ENCODE measurements at places on chromosomes 5 and 9.

DNA sequence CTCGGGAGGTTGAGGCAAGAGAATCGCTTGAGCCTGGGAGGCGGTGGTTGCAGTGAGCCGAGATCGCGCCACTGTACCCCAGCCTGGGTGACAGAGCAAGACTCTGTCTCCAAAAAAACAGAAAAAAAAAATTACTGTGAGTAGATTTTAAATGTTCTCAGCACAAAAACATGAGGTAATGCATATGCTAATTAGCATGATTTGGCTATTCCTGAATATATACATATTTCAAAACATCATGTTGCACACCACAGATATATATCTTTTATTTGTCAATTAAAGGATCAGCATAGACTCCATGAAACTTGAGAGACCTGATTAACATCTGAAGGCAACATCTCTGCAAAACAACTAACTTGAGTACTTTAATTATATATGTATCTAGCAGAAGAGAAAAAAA is 103.3 kb downstream of the THBS4 start:
- DNase-seq = no peak

GRCh38 chr5:86118542-86118941 is 499.2 kb upstream of the COX7C start:
- DNase-seq = no peak

DNA sequence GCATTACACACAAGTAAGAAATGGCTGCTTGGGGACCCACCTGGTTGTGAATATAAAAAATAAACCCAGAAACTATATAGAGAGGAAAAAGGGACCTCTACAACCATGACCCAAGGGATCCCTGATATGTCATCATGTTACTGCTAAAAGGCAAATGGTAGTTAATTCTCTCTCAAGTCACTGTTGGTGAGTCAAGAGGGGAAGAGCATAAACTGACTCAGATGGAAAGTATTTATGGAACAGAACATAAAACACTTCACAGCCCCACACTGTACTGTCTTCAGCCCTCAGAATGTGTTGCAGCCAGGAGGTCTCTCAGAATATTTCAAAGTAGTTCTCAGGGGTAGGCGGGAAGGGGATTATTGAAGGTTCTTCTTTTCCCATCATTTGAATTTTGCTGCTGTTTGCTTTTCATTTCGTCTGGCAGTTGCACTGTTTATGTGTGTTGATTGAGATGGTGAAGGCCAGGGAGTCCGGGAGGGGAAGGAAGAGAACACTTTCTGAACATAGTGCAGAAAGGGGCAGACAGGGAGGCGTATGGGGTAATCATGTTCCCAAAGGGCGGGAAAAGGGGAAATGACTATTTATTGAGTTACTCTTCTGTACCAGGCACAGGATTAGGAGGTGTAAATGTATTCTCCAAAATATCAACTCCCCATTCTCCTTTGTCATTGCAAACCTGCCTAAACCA is 85.5 kb downstream of the TEK start:
- DNase-seq = no peak

DNA sequence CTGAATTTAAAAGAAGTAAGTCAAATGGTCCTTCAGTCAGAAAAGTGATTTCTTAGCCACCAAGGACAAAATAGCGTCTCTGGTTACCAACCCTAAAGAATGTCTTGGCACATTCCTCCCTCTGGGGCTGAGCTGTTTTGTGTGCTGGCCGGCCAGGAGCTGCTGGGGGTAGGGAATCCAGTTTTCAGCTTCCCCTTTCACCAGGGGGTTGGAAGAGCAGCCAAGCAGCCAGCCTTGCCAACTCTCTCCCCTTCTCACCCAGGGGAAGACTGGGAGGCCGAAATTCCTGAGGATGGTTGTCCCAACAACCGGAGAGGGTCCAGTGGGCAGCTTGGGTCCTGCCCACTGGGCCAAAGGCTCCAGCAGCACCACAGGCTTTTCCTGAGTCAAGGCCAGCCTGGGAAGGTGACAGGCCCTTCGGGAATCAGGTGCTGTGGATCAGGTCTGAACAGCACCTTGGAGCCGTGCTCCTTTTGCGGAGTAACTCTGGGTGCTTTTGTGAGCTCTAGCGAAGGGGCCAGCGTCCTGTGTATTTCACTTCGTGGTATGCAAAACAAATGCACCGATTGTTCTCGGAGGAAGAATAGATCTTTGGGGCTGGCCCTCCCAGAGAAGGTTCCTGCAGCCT is 4.2 kb downstream of the WWC1 start:
- no peak for DNase-seq

GRCh38 chr9:25678147-25678666 is at the start of gene TUSC1:
Gene TUSC1, minus strand, starts transcription at chr9:25678444. Its CDS starts 132 bp downstream, at chr9:25678312.
- peak; percentile 31 for DNase-seq

- peak; percentile 17 for DNase-seq
These were observed 367.6 kb downstream of the ENC1 start for GRCh38 chr5:74272831-74273451.

- DNase-seq = no peak
These were observed 117.4 kb upstream of the GRIA1 start for GRCh38 chr5:153373130-153373498.

- peak; percentile 79 for DNase-seq
These were observed 370.4 kb downstream of the GLIS3 start for GRCh38 chr9:3929345-3930047.

DNA sequence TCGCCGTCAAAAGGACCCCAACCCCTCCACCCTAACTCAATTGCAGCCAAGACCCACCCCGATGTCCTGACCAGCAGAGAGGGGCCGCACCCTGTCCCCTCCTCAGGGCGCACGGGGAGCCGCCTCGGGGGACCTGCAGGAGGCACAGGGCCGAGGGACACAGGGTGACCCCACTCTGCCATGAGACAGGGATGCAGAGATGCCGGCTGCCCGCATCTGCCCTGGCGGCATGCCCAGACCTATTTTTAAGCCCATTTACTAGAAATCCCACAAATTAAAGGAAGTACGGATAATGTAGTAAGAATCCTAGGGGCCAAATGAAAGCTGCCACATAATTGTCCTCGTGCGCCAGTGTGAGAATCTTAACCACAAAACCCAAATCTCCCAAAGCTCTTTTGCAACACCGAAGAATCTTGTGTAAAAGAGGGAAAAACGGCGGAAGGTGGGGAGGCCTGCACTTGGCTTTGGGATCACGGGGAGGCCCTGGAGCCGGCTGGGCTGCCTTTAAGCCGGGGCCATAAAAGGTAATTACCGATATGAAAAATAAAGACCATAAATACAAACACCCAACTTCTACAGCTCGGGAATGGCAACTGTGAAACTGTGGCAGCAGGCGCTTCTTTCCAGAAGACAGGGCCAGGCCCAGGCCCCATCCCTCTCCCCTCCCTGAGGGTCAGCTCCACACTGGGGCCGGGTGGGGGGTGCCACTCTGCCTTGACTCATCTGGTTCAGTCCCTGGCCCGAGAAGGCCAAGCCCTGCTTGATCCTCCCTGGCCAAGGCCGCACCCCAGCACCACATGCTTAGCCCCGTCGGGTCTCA is 35.0 kb downstream of the NACC2 start:
- DNase-seq = no peak

GRCh38 chr9:69815313-69815712 is 5.3 kb upstream of the CFAP95 start:
- DNase-seq = no peak

DNA sequence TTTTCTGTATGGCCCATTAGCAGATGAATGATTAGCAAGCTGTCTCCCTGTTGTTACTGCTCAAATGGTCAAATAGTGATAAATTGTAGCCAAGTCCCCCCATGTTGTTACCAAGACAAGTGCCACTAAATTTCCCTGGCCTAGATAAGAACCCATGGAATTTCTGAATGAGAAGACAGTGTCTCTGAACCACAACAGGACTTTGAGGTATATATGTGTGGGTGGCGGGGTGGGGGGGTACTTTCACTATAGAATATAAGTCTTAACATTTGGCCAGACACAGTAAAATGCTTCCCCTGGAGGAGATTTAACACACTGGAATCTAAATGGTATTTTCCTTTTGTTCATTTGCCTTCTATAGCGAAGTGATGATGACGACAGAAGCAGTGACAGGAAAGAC is 28.7 kb downstream of the XPA start:
- DNase-seq = no peak

DNA sequence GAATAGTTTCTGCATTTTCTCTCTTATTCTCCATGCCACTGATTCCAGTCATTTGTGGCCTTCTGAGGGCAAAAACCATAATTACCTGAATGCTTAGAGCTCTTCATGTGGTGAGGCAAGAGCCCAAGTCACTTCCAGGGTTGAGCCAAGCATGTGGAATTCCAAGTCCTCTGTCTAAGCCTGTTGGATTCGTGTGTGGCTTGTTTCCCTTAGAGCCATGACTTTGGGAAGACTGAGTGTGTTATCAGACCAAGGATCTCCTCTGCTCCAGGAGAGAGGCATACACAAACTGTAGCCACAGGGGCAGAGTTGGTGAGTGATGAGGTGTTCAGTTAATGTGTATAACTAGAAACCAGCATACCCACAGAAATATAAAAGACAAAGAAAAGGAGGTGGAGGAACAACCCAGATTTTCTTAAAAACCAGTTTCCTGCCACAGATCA is 27.1 kb downstream of the SLC22A5 start:
- no peak for DNase-seq

GRCh38 chr9:132846109-132846917 is 31.8 kb downstream of the AK8 start:
- DNase-seq = no peak

DNA sequence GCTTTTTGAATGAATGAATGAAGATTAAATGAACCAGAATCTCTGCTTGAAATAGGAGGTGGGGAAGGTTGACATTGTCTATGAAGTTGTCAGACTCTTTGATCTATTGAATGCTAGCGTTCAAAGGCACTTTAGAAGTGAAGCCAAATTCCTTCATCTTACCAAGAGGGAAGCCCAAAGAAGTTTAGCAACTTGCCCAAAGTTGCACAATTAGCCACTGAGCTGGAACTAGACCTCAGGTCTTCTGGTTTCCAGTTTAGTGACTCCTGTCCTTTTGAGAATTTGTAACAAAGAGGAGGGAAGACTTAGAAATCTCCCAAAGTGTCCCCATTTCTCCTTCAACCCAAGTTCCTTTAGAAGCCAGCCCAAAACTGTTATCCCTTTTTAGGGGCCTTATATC is 20.7 kb upstream of the SLC1A3 start:
- no peak for DNase-seq

GRCh38 chr5:179313849-179314521 is 31.3 kb downstream of the ADAMTS2 start:
- no peak for DNase-seq

DNA sequence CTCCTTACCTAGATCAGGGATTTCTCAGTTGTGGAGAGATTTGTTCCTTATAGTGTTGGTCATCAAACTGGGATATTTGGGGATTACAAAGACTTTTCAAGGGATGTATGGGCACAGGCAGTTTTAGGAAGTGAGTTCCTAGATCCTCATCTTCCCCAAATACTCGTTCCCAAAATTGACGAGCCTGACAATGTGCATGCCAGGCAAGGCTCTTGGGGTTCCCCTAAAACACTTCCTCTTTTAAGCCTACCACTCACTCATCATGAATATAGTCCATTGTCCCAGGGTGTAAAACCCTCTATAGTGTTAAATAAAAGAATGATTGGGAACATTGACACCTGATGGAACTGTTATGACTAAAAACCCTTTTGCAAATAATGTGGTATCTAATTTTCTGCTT is 26.4 kb downstream of the PDCD1LG2 start:
- no peak for DNase-seq

GRCh38 chr9:129860653-129861446 is 25.6 kb downstream of the USP20 start:
- no peak for DNase-seq

Measured in NCI-H1048 (cell line).